ENCODE measurements at places on chromosomes 1 and 21.

DNA sequence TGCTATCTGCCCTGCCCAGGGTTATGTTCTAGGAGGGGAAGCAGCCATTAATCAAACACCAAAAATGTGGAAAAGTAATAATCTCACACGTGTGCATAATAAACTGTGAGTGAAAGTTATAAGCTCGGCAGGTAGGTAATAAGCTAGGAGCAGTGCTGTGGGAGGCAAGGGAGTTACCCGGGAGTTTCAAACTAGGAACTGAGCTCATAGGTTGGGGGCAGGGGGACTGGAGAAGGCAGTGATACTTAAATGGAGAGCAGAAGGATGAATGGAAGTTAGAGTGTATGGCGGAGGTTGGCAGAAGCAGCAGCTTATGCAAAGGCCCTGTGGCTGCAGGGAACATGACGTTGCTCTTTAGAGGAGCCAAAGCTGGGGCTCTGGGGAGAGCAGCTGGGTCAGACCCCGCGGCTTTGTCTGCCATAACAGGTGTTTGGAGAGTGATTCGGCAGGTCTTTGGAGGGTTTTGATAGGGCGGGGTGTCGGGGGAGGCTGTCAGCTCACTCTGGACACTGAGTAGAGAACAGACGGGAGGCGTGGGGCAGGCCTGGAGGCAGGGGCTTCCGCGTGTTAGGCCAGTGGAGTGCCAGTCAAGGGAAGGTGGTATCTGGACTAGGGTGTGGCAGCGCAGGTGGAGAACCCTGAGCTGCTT is 20.0 kb downstream of the PTPRF start:
- DNase-seq: no peak

- DNase-seq: no peak
These were observed 34.0 kb downstream of the MEGF6 start for GRCh38 chr1:3577300-3577699.

DNA sequence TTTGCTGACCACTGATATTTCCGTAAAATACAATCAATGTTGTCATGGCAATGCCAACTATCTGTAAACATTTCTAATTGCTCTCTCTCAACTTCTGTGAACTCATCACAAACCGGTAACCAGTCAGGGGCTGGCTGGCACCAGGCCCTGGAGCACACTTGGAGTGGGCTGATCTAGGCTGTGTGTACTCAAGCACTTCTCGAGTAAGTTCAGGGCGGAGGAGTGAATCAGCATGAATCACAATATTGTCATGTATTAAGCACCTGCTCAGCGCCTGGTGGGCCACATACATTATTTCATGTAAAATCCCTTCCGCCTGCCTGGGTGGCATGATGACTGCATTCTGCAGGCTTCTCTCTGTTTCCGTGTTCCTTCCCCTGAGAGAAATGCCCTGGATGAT is 212.4 kb downstream of the FOXD2 start:
- DNase-seq: no peak

DNA sequence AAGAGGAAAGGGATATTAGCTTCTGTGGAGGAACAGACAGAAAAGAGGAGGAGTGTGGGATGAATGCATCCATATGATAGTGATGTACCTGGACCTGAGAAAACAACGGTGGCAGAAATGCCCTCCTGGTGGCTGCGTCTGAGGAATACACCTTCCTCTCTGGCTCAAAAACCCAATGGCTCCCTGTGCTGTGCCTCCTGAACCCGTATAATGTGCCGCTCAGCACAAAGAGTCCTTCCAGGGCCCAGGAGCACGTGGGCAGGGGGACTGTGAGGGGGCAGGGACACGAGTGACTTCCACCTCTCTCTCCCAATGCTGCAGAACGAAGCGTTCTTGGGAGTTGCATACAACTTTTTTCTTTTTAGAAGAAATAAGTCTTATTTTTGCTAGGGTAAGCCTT is 31.2 kb downstream of the IRF2BP2 start:
- DNase-seq: no peak

GRCh38 chr1:4344065-4344732 is 310.2 kb upstream of the AJAP1 start:
- no peak for DNase-seq

Data from activated CD4-positive, alpha-beta T cell treated with anti-CD3 and anti-CD28 coated beads, Interleukin-10, Interleukin-2, amounts not matched to agents 100 ng/mL and 50 ng/mL, durations not matched to agents 16 hours and 8 hours (primary cell).